T follicular helper cell (primary cell): ENCODE measurements at places on chromosomes 2 and 18.

DNA sequence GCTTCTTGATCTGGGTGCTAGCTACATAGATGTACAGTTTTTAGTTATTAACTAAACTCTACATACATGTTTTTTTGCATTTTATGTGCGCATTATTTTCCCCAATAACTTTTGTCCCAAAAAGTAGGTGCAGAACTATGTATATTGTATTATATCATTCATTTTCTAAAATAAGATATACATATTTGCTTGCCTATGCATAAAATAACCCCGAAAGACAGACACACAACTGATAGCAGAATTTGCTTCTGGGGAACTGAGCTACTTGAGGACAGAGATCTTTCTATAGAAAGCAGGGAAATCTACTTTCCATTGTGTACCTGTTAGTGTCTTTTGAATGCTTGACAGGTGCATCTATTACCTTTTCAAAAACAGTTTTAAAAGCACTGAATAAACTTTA, 88.9 kb upstream of the SIX3 start:
- DNase-seq = no peak

DNA sequence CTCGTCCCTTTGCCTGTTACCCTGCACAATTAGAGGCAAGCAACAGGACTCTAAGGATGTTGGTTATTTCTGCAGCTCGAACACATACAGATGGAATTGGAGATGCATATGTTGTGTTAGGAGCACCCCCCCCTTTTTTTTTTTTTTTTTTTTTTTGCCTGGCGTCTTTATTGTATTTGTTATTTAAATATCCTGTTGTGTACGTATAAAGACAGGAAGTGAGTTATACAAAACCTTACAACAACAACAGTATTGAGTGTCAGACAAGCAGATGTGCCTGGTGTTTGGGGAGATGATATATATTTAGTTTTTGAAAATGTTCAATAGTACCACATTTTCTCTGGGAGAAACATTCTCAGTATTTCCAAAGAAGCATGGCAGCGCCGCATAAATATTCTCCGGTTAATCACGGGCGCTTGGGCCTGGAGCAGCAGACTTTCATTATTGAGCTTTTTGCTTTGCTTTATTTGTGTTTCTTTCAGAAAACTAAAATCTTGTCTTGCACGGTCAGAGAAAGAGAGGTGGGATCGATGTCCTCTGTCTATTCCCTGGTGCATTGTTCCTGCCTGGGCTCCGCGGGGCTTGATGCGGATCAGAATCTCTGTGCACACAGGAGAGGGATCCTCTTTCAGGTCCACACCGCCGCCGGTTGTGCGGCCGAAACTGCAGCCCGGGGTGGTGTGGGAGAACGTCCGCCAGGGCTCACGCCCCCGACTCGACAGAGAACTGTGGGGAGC, 23.2 kb upstream of the ZNF516 start:
- no peak for DNase-seq

DNA sequence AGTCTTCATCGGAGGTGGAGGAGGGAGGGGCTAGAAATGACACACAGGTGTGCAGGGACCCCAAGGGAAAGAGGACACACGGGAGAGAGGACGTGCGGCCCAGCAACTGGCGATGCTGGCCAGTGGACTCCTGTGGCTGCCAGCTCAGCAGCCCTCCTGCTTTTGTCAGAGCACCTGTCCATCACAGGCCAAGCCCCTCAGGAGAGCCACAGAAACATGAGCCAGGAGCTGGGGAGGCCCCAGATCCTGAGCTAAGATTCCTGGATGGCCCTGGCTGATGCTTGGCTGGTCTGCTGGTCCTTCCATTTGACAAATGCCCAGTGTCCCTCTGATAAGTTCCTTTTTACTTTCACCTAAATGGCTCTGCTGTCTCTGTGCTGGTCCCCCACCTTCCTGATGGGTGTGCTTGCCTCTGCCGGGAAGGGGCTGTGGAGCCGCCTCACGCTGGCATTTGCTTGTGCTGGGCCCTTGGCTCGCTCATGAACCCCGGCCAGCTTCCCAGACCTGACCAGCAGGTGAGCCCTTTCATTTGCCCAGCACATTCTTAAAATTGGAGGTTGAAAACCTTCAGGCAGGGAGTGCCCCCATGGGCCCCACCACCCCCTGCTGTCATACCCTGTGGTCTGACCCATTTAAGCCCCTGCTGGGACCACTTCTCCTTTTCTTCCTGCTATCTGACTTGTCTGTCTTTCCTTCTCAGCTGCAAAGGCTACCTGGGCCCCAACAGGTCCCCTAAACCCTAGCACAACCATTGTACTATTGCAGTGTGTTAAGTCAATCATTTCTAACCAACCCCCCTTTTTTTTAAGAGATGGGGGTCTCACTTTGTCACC, 37.3 kb downstream of the CYP27C1 start:
- no peak for DNase-seq

- no peak for DNase-seq
Measured at GRCh38 chr2:99762714-99763113, 272.9 kb upstream of the REV1 start.

GRCh38 chr18:58341916-58342315, 287.0 kb downstream of the ALPK2 start:
- no peak for DNase-seq

DNA sequence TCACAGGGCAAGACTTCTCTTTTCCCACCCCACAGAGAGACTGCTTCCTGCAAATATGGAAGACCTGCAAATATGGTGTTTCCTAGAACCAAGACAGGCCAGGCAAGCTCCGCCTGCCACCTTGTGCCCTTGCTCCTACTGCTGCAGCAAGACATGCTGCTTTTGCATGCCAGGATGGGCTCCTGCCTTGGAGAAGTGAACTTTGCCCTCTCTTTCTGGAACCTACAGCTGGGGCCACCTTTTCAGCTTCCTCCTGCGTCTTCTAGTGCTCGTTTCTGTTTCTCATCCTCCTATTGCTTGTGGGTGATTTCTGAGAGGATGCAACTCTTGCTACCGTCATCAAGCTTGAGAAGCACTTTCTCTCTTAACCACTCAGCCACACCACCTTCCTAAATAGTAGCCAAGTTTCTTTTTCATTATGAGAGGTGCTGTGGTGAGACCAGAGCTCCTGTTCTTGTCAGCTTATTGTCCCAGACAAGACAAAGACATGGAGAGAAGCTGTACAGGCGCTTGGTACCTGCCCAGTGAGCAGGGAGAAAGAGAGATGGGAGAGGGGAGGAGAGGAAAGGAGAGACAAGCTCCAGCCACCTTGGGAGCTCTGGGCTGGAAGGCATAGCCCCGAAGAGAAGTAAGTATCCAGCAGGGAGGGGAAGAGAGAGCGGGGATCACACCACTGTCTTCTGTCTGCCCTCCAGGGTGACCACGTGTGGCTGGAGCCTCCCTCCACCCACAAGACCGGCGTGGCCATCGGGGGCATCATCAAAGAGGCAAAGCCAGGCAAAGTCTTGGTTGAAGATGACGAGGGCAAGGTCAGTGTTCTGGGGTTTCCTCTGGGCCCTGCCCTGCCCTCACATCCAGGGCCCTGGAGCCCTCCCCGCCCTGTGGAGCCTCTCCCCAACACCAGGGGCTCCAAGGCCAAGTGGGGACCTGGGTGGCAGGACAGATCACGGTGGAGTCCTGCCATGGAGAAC, 28.3 kb downstream of the MYO7B start:
- no peak for DNase-seq

DNA sequence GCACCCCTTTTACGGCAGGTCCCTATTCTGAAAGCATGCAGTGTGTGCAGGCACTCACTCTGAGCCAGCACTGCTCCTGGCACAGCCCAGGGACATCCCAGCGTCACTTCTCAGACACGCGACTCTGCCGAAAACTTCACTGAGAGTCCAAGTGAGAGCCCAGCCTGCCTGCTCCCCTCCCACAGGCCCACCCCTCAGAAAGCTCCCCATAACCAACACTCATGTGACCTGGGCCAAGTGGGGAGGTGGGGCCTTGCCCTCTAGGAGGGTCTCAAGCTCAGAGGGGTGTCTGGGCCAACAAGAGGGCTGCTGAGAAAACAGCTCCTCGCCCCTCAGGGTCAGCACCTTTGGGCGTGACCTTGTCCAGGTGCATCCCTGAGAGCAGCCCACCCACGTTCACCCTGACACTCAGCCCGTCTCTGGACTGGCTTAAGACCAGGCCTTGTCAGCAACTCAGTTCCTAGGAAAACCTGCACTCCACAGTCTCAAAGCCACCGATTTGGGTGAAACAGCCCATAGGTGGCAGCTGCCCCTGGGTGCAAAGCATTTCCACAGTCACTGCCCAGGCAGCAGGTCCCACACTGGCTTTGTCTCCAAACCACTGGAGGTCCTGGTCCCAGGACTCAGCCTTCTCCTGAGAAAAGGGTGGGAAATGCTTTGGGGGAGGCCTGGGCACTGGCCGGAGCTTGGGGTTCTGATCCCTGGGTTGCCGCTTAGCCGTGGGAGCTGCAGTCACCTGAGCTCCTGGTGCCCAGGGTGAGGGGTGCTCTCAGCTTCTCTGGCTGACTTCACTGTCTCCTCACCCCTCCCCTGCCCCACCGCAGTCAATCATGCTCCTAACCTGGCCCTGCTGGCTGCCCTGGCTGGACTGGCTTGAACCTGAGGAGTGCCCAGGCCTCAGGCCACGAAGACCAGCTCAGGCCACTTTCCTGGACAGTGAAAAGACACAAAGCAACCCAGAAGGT, 209.6 kb downstream of the HDAC4 start:
- DNase-seq = no peak

- no peak for DNase-seq
Measured at GRCh38 chr2:65580824-65581223, 148.4 kb upstream of the SPRED2 start.

DNA sequence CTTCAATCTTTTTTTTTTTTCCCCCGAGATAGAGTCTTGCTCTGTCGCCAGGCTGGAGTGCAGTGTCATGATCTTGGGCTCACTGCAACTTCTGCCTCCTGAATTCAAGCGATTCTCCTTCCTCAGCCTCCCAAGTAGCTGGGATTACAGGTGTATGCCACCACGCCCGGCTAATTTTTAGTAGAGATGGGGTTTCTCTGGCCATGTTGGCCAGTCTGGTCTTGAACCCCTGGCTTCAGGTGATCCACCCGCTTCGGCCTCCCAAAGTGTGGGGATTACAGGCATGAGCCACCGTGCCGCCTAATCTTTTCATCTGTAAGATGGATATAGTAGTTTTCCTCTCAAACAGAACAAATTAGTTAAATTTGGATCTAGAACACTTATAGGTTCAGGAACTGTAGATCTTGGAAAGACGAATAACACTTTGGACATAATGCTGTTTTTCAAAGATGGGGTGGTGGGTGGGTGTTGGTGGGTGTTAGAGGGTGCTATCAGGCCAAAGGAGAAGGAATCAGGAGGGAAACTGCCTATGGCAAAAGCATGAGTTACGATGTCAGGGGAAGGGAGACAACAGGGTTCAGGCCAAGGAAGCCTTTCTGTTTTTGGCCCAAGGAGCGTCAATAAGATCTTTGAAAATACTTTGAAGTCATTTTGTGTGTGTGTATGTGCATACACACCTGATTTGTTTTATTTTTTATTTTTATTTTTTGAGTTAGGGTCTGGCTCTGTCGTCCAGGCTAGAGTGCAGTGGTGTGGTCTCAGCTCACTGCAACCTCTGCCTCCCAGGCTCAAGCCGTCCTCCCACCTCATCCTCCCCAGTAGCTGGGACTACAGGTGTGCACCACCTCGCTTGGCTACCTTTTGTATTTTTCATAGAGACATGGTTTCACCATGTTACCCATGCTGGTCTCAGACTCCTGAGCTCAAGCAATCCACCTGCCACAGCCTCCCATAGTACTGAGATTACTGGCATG, 6.8 kb downstream of the RPL37A start:
- DNase-seq = no peak

DNA sequence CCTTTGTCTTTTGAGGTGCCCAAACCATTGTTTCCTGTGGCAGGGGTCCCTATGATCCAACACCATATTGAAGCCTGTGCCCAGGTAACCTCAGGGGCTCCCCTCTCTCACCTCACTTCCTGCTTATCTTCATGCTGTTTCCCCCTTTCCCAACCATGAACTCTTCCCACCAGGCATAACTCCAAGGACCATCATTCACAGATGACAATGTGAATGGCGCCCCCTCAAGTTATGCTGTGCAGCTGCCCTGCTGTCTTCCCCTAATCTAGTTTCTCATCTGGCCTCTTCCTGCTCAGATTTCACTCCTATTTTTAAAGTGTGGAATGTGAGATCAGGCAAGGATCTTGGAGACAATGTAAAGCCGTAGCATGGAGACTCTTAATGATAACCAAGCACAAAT, 1.4 kb downstream of the GMPPA start:
- no peak for DNase-seq

DNA sequence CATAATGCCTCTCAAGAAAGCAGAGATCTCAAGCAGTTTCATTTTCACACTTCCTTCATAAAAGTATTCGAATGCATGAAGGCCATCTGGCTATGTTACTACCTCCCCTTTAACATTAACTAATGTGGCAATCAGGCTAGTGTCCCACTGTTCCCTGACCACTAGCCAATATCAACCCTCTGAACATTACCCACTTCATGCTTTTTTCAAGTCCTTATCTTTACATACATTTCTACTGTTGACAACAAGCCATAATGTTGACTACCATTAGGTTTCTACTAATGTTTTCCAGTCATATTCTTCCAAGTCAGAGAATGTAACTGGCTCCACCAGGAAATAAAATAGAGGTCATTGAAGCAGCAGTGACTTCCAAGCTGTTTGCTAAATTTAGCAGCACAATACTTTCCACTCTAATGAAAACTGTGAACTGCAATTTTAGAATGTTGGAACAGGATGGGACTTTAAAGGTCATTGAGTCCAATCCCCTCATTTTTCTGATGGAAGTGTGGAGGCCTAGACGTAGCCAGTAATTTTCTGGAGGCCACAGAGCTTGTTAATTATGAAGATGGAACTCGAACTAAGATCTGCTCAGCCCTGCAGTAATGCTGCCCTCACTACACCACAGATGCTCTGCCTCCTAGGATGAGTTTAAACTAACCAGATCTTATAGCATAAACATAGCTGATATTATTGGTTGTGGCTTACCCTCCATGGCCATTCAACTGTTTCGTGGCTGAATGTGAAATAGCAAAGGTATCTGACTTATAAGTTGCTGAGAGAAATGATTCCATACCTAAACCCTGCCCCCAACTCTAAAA, 630 bp upstream of the PPP1R1C start:
- no peak for DNase-seq

DNA sequence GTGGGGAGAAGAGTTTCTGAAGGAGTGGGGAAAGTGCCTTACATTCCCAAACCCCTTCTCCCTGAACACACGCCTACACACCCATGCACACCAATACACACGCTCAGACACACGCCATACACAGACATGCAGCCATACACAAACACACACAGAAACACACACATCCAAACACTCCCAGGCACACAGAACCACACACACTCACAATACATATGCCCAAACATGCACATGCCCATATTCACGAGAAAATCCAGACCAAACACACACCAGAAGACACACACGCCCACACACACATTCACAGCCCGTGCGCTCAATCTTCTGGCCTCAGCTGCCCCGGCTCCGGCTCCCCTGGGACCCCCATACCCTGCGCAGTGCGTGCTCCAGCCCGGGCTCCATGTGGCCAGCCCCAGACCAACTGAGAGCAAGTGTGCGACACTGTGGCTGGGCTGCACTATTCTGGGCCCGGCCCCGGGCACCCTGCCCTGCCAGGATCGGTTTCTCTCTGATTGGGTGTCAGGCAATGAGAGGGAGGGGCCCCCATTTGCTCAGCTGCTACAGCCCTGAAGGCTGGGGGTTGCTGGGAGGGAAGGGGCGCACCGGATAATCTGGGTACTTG, at the start of gene PRKAG3:
PRKAG3 (minus strand) TSS at position 426 of the 613 bp plus-strand sequence.
- DNase-seq = no peak

- DNase-seq = no peak
Measured at GRCh38 chr2:54429054-54429453, 27.1 kb upstream of the SPTBN1 start.

GRCh38 chr2:112089375-112089774, 34.3 kb downstream of the TMEM87B start:
- DNase-seq = no peak

- DNase-seq = no peak
Measured at GRCh38 chr2:26875065-26875634, 27.2 kb downstream of the DPYSL5 start.

- no peak for DNase-seq
Measured at GRCh38 chr2:88540346-88540745, 86.9 kb downstream of the EIF2AK3 start.
